ENCODE measurements at places on chromosomes 13 and 19.

DNA sequence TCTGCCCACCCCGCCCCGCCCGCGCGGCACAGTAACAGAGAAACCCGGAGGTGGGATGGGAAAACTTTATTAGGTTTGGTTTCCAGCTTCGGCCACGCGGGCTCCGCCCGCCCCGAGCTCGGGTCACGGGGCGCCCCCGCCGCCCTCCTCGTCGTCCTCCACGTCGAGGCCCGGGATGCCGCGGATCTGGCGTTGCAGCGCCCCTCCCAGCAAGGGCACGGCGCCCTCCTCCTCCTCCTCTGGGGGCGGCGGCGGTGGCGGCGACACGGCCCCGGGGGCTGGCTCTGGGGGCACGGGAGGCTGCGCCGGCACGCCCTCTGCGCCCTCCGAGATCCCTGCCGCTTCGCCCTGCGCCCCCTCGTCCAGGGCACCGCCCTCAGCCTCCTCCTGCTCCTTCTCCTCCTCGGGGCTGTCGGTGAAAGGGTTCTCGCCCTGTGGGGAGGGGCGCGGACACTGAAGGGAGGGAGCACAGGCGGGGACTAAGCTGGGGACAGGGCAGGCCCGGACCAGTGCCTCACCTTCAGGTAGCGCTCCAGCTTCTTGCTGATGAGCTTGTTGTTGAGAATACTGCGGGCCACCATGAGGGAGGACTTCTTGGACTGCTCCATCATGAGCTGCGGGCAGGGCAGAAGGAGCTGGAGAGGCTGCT is 536 bp upstream of the AKAP8 start:
- DNase-seq, result no peak

DNA sequence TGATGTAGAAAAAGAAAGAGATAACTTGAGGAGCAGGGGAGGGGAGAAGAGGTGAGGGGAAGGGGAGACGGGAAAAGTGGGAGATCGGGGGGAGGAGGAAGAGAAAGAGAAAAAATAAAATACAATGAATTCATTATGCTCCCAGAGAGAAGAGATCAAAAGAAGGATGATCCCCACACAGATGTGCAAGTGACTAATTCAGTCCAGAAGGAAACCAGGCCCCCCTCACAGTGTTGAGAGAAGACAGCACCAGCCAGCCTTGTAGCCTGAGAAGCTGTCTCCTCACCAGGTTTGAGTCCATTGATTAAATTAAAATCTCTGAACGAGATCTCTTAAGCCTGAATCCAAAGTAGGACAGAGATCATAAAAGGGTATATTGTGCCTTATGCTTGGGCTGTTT is 333.7 kb upstream of the NBEA start:
- no peak for DNase-seq

- DNase-seq, result no peak
Observed at GRCh38 chr19:33676999-33677665, 55.4 kb downstream of the CHST8 start.

GRCh38 chr19:55368701-55369563 is 1.3 kb downstream of the IL11 start:
- no peak for DNase-seq

- DNase-seq, result no peak
Observed at GRCh38 chr13:40583738-40584137, 82.7 kb downstream of the FOXO1 start.

- DNase-seq, result no peak
Observed at GRCh38 chr13:106786006-106786563, 218.1 kb upstream of the ARGLU1 start.

- DNase-seq, result no peak
Observed at GRCh38 chr19:11560404-11561051, 1.5 kb upstream of the ELOF1 start.

- DNase-seq, result no peak
Observed at GRCh38 chr13:58955546-58956385, 1208.0 kb downstream of the DIAPH3 start.

GRCh38 chr19:18440415-18440877 is 2.5 kb upstream of the ISYNA1 start:
- DNase-seq, result no peak

DNA sequence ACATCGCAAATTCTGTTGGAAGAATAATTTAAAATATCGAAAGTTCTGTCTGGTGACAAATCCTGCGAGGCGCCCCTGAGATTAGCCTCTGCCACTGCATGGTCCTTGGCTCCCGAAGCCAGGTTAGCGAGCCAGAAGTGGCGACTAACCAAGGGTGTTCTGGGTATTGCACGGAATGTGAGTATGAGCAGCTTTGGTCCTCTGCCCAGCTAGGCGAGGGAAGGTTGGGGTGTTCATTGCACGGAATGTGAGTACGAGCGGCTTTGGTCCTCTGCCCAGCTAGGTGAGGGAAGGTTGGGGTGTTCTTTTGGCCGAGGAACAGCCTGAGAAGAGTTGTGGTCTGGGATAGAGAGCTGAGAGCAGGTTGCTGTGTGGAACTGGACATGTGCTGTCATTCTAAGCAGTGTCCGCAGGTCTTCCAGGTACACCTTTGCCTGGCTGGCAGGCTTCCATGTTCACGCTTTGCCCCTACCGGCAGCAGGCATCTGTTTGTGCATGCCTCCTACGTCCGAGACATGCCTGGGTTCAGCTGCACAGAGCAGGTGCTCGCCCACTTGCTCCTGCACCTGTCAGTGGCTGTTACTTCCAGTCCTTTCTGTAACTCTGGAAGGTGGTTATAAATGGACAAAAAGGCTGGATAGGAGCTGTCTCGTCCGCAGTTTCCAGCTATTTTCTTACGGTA is 18.3 kb upstream of the TEX29 start:
- DNase-seq, result no peak

Measured in activated CD8-positive, alpha-beta memory T cell treated with anti-CD3 and anti-CD28 coated beads for 1 hour (primary cell).